ENCODE measurements at places on chromosomes 7 and 10. TPM values are rescaled to one million over a fixed set of nuclear protein-coding genes. Genes with fewer than 3 reads are reported as not detected.

Gene TET1
- 4.8 TPM for total RNA-seq

Gene HOXA7
- total RNA-seq = 6.3 TPM

Gene SFTPD
- 0.89 TPM for total RNA-seq

Gene EPHA1
- 24.9 TPM for total RNA-seq

Gene NUTM2B
- total RNA-seq = 0.26 TPM

Gene STEAP1B
- 0.73 TPM for total RNA-seq

Gene MYL10
- not detected for total RNA-seq

Gene GHRHR
- not detected for total RNA-seq

Gene PRPS1L1
- not detected for total RNA-seq

Gene ZNF487
- total RNA-seq = 9.6 TPM

Gene TMEM229A
- 0.42 TPM for total RNA-seq

Gene TUBAL3
- not detected for total RNA-seq

All from ureter (tissue), 1 donor.